ENCODE measurements at places on chromosomes 11 and 22.

GRCh38 chr22:21685164-21685513, 19.3 kb downstream of the PPIL2 start:
- DNase-seq, result no peak

GRCh38 chr11:92240916-92241315, 16.3 kb downstream of the FAT3 start:
- no peak for DNase-seq

- DNase-seq, result no peak
These were observed 80.8 kb downstream of the IGLL5 start for GRCh38 chr22:22968366-22968765.

GRCh38 chr11:124583781-124584180, 14.0 kb downstream of the OR8A1 start:
- DNase-seq, result no peak

GRCh38 chr11:115802641-115803040, 298.4 kb upstream of the CADM1 start:
- no peak for DNase-seq

All from stimulated activated CD8-positive, alpha-beta memory T cell treated with anti-CD3 and anti-CD28 coated beads, Interleukin-4, amount 100 ng/mL, for 1 hour (primary cell).